ENCODE measurements at places on chromosomes 12 and 14.
A peak's percentile ranks its signal among the peaks of the same experiment; 100 is the strongest.

DNA sequence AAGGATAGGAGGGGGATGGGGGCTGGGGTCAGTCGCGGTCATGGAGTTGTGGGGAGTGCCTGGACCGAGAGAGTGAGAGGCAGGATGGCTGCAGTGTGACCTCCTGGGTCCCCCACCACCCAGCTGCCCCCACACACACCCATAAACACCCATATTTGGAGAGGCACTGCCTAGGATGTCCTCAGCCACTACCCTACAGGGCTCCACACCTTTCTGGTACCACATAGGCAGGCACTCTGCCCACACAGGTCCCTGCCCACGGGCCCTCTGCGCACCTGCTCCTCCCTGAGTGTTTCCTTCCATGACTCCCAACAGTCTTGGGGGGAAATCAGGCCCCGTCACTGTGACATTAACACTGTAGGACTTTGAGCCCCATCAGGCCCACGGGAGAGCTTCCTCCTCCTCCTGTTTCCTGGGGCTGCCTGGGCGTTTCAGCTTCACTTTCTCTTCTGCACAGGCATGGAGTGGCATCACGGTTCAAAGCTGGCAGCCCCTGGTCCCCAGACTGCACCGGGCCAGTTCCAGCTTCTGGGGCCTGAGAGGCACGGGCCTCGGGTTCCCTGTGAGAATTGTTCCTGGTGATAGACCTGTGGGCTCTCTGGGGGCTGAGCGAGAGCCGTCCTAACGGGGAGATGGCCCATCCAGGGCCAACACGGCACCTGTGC is 207.0 kb upstream of the C14orf180 start:
- no peak for DNase-seq

DNA sequence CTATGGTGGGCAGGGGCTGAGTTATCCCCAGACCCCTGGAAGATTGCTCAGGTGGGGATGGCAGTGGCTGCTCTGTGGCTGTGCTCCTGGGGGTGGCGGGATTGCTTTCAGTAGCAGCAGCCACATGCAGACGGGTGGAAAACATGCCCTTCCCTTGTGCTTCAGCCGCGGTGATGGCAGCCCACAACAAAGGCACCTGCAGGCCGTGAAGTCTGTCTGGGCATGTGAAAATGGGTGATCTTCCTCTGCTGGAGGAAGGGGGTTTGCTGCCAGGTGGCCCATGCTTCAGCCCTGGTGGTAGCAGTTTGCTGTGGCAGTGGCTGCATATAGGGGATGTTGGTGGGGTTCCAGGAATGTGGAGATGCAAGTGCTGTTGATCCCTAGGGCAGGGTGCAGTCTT is 326.2 kb upstream of the RGS6 start:
- DNase-seq: no peak

DNA sequence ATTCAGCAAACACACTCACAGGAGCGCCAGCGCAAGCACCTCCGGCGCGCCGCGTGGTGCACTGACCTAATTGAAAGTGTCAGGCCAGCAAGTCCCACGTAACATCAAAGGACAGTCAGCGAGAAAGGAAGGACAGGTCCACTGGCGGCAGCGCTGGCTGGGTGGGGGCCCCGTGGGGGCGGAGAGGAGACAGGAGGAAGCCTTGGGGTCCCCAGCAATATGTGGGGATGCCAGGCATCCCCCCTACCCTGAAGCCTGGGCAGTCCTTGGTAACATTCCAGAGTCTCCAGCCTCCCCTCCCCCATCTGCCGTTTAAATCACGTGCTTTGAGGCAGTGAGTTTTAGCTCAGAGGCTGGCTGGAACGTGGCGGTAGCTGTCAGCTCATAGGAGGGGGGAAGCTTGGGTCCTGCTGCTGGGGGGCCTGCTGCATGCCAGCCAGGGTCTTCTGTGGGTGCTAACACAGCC is 159.2 kb downstream of the CALM1 start:
- DNase-seq: no peak

DNA sequence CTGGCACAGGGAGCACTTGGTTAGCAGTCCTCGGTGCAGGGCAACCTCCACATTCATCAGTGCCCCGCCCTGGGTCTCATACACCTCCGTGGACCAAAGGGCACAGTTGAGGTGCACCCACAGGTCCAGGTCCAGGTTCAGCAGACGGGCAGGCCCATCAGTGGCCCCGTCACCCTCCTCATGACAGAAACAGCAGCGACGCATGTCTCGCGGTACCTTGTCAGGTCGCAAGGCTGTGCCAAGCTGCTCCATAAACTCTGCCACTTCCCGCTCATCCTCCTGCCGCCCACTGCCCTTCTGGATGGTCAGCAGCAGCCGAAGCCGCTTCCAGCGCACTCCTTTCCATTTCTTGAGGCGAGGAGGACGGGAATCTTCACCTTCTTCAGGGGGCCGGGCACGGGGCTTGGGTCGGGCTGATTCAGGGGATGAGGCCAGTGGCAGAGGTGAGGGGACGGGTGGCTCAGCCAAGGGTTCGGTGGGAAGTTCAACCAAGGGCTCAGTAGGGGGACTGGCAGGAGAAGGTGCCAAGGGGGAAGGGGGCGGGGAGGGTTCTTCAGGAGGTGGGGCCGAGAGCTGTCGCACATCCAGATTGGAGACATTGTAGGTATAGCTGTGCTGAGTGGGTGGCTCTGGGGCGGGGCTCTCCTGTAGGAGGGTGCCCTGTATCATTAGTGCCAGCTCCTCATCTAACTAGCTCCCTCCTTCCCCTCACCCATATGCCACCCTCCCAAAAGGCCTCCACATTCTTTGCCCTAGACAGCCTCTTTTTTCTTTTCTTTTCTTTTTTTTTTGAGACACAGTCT is 8.3 kb upstream of the PRKAG1 start:
- no peak for DNase-seq

DNA sequence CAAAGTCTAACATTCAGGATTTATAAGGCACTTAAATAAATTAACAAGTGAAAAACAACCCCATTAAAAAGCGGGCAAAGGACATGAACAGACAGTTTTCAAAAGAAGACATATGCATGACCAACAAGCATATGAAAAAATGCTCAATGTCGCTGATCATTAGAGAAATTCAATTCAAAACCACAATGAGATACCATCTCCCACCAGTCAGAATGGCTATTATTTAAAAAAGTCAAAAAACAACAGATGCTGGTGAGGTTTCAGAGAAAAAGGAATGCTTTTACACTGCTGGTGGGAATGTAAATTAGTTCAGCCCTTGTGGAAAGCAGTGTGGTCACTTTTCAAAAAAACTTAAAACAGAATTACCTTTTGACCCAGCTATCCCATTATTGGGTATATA is 60.7 kb upstream of the BDKRB2 start:
- DNase-seq: no peak

GRCh38 chr12:132065609-132066344 is 78.3 kb downstream of the DDX51 start:
- no peak for DNase-seq

- DNase-seq: no peak
Observed at GRCh38 chr12:65689508-65689907, 134.8 kb upstream of the HMGA2 start.

DNA sequence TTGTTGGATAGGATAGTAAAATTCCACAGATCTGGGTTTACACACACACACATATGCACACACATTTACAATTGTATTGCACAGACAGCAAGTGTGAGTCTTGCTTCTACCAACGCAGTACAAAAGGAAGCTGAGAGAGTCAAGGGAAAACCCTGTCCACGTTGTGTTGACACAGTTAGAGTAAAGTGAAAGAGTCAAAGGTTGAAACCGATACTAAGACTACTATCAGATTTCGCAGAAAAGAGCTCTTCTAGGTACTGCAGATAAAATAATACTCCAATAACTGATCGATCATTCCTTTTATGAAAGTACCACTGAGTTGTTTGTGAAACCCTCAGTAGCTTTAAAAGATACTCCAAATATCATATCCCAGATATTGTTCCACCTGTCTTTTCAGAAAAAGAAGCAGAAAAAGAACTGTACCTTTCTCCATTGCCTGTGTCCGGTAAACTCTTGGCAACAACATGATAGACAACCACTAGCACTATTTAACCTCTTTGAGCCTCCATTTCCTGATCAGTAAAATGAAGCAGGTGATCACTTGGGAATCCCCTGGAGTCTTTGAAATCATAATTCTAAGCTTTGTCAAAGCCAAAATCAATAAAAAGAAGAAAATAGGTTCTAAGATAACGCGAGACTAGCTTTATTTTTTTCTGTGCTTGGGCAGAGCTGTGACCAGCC is 224.6 kb upstream of the FOXN3 start:
- no peak for DNase-seq

DNA sequence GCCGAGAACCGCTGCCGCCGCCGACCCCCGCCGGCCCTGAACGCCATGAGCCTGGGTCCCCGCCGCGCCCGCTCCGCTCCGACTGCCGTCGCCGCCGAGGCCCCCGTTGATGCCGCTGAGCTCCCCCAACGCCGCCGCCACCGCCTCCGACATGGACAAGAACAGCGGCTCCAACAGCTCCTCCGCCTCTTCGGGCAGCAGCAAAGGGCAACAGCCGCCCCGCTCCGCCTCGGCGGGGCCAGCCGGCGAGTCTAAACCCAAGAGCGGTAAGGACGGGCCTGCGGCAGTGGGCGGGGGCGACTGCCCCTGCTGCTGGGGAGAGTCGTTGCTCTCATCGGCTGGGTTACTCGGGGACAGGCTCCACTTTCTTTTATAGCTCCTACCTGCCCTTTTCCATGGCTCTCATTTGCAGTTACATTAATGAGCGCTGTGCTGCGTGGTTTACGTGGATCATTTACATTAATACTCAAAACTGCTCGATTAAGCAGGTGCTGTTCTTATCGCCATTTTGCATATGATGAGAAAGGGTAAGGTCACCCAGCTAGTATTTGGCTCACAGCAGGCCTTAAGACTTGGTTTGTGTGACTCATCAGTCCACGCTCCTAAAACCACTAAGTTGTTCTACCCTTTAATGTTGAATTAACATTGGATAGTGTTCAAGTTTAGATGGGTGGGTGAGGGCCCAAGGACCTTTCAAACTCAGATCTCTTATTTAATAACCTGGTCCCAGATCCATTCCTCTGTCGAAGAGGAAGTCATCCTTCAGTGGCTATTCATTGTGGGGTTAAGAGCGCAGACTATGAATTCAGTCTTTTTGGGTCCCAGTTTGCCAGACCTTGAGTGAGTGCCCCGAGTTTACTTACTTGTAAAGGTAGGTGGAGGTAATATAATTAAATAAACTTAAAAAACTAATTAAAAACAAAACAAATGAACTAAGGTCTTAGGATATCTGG is 823 bp downstream of the RNF10 start:
- DNase-seq: peak; percentile 78

DNA sequence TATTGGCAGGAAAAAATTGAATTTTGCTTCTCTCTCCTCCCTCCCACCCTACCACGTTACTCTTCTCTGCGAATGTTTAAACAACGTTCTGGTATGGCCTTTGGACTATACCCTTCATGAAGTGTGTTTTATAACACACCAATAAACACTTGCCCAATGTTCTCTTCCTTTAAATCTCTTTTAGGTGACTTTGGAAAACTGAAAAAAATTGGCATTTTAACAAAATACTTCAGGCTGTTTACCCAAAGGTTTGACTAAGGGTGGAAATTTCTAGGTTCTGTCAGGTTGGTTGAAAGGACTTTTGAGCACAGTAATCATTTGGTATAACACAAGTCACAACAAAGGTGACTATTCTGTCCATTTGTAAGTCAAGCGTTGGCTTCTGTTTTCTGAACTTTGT is 446.8 kb downstream of the AEBP2 start:
- no peak for DNase-seq

DNA sequence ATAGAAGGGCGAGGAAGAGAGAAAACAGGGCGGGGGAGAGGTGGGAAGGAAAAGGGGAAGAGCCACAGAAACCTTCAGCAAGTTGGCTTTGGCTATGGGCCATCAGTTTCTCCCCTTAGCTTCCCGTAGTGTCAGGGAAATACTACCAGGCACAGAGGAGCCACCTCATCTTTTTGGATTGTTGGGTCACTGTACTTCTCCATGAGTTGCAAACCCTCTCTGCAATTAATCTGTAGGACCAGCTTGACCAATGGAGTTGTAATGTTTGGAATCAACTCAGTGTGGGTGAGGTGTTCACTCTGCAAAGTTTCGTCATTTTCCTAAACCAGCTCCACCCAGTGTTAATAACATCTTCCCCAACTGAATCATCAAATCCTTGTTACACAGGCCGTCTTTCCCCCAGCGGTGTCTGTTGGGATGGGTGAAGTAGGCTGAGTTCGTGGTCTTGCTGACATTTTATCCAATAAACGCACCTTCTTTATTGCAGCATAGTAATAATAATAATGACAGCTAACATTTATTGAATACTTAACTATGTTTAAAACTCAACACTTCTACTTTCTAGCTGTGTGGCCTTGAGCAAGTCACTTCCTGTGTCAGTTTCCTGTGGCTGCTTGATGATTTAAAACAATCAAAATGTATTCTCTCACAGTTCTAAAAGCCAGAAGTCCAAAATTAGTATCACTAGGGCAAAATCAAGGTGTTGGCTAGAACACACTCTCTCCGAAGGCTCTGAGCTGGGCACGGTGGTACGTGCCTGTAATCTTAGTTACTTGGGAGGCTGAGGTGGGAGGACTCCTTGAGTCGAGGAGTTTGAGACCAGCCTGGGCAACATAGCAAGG is 8.1 kb upstream of the GLTP start:
- peak; percentile 53 for DNase-seq

GRCh38 chr12:110733900-110734299 is 8.8 kb downstream of the PPP1CC start:
- DNase-seq: no peak

GRCh38 chr12:16523951-16524331 is 82.0 kb downstream of the LMO3 start:
- no peak for DNase-seq

DNA sequence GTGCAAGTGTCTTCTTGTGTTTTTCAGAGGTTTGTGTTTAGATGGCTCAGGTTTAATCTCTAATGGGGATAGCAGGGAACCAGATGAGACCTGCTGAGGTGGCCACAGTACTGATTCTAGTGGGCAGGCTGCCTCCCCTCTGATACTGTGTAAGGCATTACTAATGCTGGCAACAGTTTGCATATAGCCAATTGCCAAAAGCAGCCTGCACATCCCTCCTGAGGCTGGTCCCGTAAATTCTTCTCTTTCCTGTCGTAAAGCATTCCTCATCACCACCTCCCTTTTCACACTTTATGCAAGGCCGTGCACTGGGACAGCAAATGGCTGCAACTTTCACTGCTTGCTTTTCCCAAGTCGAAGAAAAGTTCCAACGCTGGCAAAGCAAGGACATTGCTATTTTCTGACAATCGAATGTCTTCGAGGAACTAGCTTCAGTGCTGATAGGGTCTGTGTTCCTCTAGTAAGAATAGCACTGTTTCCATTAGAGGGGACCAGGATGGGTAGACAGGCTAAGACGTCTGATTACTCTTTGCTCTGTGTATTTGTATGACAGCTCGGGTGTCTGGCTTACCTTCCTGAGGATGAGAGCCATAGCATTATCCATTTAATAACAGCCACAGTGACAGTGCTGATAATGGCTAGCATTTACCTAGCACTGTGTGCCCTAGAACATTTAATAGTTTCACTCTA is 178.2 kb upstream of the HIF1A start:
- no peak for DNase-seq

GRCh38 chr14:20143911-20144310 is 5.3 kb downstream of the OR4N5 start:
- no peak for DNase-seq
